Activated CD8-positive, alpha-beta T cell treated with anti-CD3 and anti-CD28 coated beads for 36 hours (primary cell): ENCODE measurements at places on chromosomes 5 and 9. TPM values are rescaled to one million over a fixed set of nuclear protein-coding genes. Genes with fewer than 3 reads are reported as not detected.

GRCh38 chr9:13787234-13787833, 507.8 kb upstream of the MPDZ start:
- no peak for DNase-seq
- no peaks in the 10 kb centered on the region for H3K4me1 ChIP-seq
- no peak overlapping the region for H3K4me3 ChIP-seq
- no peaks in the 10 kb centered on the region for H3K36me3 ChIP-seq

DNA sequence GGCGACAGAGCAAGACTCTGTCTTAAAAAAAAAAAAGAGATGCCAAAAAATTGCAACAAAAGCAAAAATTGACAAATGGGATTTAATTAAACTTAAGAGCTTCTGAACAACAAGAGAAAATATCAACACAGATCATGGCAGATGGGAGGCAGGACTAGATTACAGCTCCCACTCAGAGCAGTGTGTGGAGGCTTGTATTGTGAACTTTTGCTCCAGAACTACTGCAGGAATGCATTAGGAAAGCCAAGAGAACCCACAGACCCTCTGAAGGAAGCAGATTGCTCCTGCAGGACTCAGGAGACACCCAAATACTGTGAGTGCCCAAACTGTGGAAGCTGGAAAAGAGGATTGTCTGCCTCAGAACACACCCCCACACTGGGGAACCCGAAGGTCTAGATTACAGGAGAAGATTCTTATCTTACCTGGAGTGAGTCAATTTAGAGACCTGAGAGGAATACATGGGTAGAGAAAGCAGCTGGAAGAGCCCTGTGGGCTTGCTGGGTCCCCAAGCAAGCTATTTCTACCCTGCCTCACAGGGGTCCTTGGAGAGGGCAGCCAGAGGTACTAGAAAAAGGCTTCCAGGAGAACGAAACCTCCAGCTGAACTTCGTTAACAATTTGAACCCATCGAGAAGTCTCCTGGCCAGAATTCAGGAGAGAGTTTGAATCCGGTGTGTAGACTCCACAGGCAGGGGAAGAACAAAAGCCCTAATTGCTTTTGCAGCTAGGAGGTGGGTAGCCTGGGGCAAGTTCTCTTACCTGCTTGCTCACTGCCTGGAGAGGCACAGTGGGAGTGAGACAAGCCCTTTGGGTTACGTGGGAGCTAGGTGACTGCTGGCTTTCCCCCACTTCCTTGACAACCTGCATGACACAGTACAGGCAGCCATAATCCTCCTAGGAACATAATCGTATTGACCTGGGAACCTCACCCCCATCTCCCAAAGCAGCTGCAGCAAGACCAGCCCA, 593.4 kb upstream of the RGMB start:
- H3K36me3 ChIP-seq, result no peaks in the 10 kb centered on the region
- no peak for DNase-seq
- no peaks in the 10 kb centered on the region for H3K4me1 ChIP-seq
- H3K27me3 ChIP-seq, result peaks cover 1% of the 10 kb centered on the region
- no peak overlapping the region for H3K4me3 ChIP-seq

GRCh38 chr5:133240425-133241091, 188.7 kb downstream of the HSPA4 start:
- H3K36me3 ChIP-seq, result no peaks in the 10 kb centered on the region
- no peak overlapping the region for H3K27ac ChIP-seq
- peak; percentile 72 for DNase-seq
- no peak overlapping the region for H3K4me3 ChIP-seq
- H3K27me3 ChIP-seq, result no peaks in the 10 kb centered on the region

GRCh38 chr5:91378752-91379211, 4.3 kb downstream of the ARRDC3 start:
- peaks cover 52% of the 10 kb centered on the region for H3K36me3 ChIP-seq
- no peak for DNase-seq
- H3K4me1 ChIP-seq, result peaks cover 30% of the 10 kb centered on the region

Gene LCN1
- total RNA-seq, result not detected

Gene OMD
- not detected for total RNA-seq

Gene FOXD1
- total RNA-seq, result 0.99 TPM
